Smooth muscle cell of the brain vasculature (primary cell): ENCODE measurements at places on chromosomes 12 and 14.

DNA sequence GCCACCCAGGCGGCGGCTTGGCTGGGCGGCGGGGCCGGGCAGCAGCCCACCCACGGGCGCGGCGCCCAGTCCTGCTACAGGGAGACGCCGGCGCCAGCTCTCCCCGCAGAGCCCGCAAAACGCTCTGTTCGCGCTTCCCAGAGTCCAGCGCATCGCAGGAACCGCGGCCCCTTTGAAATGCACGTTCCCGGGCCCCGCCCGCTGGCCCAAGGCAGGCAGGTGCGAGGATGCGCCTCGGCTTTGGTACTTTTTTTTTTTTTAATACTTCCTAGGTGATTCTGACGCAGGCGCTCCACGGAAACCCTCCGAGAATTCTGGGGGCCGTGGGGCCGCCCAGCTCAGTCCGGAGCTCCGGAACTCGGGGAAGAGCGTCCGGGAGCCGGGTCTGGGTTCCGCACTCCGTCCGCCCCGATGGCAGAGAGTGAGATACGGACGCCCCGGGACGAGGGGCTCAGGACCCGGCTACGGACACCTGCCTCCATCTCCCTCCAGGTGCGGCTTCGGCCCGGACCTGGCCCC lies 483 bp downstream of the POC1B start:
- DNase-seq: no peak

GRCh38 chr14:31788340-31788739 lies 227.1 kb downstream of the NUBPL start:
- no peak for DNase-seq

- DNase-seq: no peak
These were observed 328.7 kb downstream of the DPF3 start for GRCh38 chr14:72565149-72565559.

GRCh38 chr14:105490267-105490571 lies 827 bp upstream of the TEDC1 start:
- DNase-seq: no peak

- DNase-seq: no peak
These were observed 201.1 kb upstream of the TMEM260 start for GRCh38 chr14:56378475-56378877.

DNA sequence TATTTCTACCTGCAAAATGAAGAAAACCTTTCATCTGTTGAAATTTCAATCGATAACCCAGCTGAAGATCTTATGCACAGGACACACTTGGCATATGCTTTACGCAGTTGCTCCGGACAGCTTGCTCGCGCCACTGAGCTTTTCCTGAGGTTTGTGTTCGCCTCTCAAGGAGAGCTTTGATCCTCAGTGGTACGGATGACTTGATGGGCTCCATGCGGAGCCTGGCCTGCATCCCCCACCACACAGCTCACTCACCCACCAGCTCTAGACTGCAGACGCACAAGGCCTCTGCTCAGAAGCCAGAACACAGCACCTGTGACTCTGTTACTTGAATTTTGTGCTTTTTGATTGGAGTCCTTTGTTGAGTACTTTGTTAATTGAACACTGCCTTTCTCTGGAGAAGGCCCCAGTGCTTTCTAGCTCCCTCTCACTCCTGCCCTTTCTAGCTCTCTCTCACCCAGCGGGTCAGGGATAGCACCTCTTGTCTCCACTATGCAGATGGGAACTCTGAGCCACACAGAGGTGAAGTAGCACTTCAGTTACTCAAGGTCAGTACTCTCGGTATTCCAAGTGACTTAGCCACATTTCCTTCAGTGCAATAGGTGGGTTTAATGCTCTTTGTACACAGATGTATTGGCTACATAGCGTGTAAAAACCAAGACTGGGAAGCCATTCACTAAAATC lies 52.1 kb downstream of the TBC1D30 start:
- DNase-seq: no peak

GRCh38 chr14:99667821-99668220 lies 16.3 kb upstream of the CYP46A1 start:
- no peak for DNase-seq

DNA sequence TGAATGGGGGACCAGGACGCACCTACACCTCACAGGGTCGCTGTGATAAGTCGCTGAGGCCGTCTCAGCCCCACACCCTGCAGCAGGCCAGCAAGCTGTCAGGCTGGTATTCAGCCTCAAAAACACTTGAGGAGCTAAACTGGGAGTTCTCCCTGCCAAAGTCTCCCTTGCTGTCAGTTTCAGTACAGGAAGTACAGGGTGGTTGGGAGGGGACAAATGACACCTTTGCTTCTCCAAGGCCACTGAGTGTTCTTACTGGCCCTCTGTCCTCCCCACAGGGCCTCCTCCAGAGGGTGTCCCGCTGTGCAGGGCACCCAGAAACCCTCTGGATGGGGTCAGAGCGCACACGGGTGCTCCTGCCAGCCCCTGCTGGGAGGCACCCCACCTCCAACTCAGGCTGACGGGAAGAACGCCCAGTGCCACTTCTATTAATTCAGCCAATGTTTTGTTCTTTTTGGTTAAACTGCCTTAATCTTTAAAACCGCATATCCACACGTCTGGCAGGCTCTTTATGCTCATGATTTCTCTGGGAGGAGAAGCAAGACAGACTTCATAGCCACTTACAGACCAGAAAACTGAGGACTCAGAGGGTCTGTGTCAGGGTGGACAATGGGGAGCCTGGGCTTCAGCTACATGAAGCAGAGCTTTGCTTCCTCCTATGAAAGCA lies 75.9 kb downstream of the ITPK1 start:
- DNase-seq: no peak
